ENCODE measurements at places on chromosomes 1 and 21.

GRCh38 chr21:37535130-37535529, 168.6 kb downstream of the DYRK1A start:
- no peak for DNase-seq

GRCh38 chr1:238582816-238583215, 692.1 kb upstream of the ZP4 start:
- no peak for DNase-seq

GRCh38 chr1:117759535-117759934, 153.7 kb downstream of the TENT5C start:
- DNase-seq = no peak

DNA sequence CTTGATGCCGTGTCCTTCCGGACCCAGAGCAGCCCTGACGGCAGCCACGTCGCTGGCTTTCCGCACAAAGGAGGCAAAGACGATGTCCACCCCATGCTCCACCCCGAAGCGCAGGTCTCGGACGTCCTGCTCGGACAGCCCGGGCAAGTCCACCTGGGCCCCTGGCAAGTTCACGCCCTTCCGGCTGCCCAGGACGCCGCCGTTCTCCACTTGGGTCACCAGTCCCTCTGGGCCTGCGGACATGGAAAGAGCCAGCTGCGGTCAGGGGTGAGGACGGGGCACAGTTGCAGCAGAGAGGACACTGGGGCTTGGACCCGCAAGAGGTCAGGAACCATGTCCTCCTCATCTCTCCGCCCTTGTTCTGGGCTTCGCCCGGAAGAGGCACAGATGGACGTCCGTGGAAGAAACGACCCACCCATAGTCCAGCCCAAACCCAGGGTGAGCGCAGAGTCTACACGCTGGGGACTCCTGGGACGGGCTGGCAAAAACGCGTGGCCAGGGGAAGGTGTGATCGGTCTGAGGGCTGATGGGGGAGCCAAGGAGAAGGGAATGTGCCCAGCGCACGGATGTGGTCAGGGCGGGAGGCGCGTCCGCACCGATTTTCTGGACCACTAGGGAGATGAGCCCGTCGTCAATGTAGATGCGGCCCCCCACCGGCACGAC, 6.6 kb downstream of the PKLR start:
- DNase-seq = no peak

GRCh38 chr1:153070243-153070642, 1.2 kb downstream of the SPRR2B start:
- DNase-seq = no peak

DNA sequence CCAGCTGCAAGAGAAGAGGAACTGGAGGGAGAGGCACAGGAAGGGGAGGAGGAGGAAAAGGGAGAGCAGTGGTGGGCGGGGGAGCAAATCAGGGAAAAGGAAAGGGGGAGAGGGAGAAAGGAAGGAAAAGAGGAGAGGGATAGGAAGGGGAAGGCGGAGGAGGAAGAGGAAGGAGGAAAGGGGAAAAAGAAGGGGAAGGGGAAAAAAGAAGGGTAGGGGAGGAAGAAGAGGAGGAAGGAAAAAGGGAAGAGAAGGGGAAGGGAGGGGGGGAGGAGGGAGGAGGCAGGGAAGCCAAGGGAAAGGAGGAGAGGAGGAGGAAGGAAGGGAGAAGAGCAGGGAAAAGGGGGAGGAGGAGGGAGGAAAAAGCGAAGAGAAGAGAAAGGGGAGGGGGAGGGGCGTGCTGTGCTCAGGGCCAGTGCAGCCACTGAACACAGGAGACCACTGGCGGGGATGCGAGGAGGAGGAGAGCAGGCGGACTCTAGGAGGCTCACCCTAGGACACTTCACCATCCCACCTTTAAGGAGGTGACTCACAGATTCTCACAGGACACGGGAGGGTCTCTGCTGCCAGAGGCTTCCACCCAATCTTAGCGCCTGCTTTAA, 33.1 kb downstream of the PGBD5 start:
- DNase-seq = no peak

DNA sequence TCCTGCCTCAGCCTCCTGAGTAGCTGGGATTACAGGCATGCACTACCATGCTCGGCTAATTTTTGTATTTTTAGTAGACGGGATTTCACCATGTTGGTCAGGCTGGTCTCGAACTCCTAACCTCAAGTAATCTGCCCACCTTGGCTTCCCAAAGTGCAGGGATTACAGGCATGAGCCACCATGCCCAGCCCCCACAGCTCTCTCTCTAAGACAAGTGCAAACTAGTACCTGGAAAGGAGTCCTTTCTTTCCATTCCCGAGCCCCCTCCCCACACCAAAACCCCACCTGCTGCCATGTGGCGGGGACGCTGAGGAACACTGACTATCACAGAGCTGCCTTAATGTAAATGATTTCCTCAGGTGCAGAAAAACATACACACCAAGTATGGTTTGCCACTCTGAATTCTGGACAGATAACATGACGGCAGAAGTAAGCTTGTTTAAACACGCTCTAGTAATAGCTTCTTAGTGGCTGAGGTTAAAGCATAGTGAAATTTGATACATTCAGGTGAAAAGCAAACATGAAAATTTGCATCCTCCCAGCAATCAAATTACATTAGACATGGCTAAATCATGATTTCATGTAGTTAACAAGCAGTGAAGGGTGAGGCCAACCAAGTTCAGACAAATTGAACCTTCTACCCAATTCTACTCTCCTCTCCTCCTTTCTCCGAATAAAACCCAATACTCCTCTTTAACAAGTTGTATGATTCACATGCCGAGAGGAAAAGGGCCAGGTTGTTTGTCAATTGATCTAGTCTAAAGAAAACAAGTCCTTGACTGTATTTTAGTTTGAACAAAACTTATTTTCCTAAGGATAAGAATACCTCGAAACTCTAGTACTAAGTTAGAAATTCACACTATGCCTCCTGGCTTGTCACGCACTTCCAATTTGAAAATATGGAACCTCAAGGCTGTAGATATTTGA, 19.8 kb downstream of the ERRFI1 start:
- no peak for DNase-seq

GRCh38 chr1:71804140-71804539, 478.2 kb downstream of the NEGR1 start:
- DNase-seq = no peak

DNA sequence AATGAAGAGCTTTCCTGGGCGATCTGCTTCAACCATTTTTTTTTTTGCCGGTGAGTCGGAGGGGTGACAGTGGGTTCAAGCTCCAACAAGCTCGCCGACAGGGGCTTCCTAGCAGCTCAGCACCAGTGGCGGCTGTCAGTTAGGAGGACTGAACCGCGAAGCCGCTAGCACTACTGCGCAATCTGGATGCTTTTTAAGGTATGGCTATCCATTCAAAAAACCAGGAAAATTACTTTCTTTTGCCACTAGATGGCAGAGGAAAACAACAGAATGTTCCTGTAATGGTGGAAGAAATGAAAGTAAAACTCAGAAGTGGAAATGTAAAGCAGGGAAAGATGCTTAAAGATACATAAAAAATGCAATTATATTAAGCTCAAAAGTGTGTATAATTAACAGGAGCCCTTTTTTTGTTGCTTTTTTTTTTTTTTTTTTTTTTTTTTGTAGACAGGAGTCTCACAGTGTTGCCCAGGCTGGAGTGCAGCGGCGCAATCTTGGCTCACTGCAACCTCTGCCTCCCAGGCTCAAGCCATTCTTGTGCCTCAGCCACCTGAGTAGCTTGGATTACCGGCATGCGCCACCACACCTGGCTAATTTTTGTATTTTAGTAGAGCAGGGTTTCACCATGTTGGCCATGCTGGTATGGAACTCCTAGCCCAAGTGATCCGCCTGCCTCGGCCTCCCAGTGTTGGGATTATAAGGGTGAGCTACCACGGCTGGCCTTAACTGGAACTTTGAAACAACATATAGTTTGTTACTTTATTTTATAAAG, 8.5 kb downstream of the KYAT3 start:
- no peak for DNase-seq

GRCh38 chr1:180918519-180918918, 5.8 kb downstream of the KIAA1614 start:
- DNase-seq = no peak

DNA sequence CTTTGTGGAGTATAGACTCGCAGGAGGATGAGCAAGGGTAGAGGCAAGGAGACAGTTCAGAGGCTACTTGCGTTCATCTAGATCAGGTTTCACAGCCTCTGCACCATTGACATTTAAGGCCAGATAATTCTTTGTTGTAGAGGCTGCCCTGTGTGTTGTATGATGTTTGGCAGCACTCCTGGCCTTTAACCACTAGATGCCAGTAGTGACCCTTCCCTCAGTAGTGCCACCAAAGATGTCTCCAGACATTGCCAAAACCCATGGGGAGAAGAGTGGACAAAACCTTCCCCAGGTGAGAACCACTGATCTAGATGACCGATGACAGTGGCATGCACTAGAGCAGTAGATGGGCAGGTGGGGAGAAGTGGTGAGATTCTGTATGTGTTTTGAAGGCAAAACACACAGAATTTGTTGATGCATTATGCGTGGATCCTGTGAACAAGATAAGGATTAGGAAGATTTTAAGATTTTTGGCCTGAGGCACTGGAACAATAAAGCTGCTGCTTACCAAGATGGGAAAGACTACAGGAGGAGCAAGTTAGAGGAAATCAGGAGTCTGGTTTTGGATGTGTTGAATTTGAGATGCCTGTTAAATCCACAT, 9.9 kb upstream of the COG2 start:
- peak; percentile 50 for DNase-seq

GRCh38 chr1:228154670-228155571, 5.2 kb downstream of the GJC2 start:
- no peak for DNase-seq

DNA sequence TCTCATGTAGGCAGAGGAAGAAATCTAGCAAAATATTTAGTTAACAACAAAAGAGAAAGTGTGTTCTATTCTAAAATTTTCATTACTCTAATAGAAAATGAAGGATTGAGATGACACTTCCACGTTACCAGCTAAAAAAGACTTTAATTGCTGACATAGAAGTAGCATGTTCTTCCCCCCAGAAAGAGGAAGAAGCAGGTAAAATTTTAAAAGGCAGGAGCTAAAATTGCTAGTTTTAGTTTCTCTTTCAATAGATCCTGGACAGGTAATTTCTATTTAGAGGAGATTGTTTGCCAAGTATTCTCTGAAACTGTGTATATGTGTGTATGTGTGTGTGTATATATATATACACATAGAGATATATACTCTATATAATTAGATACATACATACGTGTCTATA, 248.1 kb upstream of the FMN2 start:
- DNase-seq = no peak

DNA sequence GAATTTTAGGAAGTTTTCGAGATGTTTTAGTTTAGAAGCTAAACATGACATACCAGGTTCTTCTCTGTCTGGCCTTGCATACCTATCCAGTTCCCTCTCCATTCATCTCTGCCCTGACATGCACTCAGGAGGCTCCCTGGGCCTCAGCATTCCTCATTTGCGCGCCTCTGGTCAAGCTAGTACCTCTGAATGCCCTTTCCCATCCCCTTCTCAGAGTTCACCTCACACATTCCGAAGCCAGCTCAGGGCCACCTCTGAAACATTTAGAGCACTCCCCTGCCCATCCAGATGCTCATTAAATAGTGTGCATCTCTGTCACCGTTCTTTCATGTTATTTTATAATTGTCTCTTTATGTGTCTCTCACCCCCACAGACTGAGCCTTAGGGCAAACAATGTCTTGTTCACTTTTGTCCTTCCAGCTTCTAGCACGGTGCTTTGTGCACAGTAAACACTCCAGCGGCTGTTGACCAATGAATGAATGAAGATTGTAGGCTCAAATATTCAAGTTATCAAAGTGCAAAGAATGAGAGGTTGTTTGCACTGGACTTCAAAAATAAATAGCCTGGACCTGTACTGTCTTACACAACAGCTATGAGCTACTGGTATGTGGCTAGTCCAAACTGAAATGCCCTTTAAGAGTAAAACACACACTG, 1.2 kb upstream of the DHCR24 start:
- no peak for DNase-seq

DNA sequence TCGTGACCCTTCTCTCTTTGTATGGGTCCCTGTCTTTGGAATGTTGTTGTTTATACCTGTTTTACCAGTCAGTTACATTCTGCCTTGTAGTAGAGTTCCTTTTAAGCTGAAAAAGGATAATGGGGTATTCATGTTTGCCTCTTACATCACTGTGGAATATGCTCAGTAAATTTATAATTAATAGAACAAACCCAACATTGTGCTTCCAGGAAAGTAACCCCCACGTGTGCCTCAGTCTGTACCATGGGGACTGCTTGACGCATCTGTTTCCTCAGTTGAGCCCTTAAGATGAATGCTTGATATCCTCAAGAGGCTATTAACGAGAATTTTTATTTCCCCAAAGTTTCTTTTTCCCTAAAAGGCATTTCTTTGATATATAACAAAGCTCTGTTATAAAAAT, 73.4 kb downstream of the ST6GALNAC3 start:
- DNase-seq = no peak

GRCh38 chr1:109768820-109769219, 5.1 kb upstream of the EPS8L3 start:
- DNase-seq = no peak

GRCh38 chr1:67465375-67465774, 35.2 kb upstream of the SERBP1 start:
- DNase-seq = no peak

DNA sequence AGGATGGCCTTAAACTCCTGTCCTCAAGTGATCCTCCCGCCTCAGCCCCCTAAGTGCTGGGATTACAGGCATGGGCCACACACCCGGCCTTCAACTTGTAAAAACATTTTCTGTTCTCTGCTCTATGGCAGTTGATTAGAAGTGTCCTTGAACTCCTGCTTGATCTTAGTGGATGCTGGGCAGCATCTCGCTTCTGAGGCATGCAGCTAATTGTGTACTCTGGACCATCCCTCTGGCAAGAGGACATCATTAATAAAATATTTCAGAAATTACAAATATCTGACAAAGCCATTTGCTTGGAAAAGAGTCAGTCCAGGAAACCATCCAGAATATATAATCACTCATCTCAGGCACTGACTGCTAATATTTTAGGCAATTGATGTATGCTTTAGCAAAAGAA, 8.1 kb downstream of the NGF start:
- no peak for DNase-seq

DNA sequence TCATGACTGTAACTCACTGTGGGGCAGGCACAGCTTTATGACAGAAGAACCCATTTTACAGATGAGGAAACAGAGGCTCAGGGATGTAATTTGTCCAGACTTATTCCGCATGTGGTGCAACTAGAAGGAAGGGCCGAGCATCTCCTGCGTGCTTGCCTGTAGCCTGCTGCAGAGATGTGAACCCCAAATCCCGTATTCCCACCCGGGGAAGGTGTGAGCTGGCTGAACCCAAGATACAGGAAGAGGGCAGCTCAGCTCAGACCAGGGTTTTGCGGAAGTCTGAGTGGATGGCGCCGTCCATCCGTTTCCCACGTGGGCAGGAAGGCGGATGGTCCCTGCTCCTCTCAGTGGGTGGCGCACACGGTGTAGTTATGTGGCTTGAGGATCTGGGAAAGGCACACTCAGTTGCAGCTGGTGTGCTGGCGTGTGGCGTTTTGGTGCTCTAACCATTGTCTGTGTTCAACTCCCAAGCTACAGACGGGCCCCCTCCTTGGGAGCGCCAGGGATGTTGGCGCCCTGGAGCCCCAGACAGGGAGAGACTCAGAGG, 1.2 kb downstream of the CROCC start:
- no peak for DNase-seq

- no peak for DNase-seq
Measured at GRCh38 chr1:88923224-88923623, 31.9 kb upstream of the GTF2B start.
